ENCODE measurements at places on chromosomes 16 and 17.

GRCh38 chr17:5209396-5209795, 17.7 kb upstream of the ZNF594 start:
- DNase-seq, result no peak

GRCh38 chr16:51244887-51245657, 94.0 kb upstream of the SALL1 start:
- DNase-seq, result no peak

DNA sequence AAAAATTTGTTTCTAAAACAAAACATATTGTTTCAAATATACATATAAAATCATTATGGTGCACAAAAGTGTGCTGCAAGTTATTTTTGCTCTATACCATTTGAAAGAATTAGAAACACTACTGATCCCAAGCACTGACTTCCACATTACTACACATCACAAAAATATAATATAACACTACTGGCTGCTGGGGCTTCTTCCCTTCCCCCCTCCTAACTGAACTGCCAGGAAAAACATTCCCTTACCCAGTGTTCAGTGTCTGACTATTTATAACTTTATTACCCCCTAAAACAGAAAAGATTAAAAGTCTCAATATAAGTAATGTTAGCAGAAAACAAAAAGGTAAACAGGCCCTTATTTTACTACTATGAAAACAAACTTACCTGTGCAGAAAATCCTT, 36.9 kb downstream of the GPATCH8 start:
- no peak for DNase-seq

- DNase-seq, result no peak
Measured at GRCh38 chr17:70225276-70225675, 55.9 kb downstream of the KCNJ2 start.

DNA sequence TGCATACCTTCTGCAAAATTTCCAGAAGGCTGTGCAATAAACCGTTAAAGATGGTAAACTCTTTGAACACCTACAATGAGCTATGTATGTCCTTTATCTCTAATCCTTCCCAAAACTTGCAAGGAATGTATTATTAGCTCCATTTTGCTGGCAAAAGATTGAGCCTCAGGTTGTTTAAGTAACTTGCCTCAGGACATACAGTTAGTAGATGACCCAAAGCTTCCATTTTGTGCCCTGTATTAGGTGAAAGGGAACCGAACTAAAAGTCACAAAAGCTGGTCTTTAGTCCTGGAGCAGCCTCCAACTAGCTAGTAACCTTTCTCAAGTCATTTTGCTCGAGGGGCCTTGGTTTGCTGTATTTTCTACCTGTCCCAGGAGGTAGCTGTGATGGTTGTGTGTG, 4.3 kb downstream of the ADGRG3 start:
- DNase-seq, result no peak

- peak; percentile 90 for DNase-seq
Measured at GRCh38 chr17:45225964-45226530, 4.4 kb downstream of the FMNL1 start.

- peak; percentile 10 for DNase-seq
Measured at GRCh38 chr16:21565861-21566669, 33.3 kb upstream of the METTL9 start.

- DNase-seq, result no peak
Measured at GRCh38 chr16:4486126-4486893, 10.1 kb downstream of the HMOX2 start.

DNA sequence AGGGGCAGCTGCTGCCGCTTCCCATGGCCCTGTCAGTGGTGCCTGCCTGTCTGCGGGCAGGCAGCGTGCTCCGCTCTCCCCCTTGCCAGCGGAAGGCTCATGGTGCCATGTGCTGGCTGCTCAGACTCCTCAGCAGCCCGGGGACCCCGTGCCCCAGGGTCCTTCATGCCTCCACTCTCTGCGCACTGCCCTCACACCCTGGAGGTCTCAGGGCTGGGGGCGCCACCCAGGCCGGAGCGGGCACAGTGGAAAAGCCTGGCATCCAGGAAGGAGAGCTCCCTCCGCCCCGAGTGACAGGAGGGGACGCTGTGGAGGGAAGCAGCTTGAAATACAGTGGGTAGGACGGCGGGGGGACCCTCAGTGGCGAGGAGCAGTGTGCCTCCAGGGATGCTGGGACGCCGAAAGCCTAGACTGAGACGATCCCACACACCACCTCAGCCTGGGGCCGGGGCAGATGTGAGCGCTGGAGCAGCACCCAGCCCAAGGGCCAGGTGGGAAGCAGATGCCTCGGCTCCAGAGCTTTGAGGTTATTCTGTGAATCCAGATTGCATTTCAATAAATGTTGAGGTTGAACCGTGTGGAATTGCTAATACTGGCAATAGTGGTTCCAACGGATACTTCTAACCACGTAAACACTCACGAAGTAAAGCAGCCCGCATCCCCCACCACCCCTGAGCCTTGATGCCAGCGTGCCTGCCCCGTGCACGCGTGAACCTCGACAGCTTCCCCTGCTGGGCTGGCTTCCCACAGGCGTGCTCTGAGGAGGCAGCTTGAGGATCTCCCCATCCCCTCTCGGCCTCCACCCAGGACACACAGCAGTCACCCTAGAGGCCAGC, 6.5 kb downstream of the TMEM204 start:
- DNase-seq, result no peak

DNA sequence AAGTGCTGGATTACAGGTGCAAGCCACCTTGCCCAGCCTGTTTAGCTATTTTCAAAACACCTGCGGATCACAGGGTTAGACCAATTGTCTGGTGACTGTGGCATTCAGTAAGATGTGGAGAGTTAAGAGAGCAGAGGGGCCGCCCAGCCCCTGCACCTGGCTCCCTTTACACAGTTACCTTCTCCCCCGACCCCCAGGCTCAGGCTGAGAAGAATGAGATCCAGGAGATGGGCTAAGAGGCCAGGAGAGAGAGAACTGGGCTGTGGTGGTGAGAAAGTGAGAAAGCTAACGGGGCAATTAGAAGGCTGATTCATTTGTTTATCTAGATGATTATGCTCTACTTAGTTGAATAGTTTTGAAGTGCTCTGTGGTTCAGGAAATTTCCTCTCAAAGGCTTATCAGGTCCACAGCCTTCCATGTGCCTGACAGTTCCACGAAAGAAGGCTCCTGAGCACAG, 67.8 kb upstream of the AXIN2 start:
- no peak for DNase-seq
